ENCODE measurements at places on chromosomes 11 and 22.

GRCh38 chr11:36070213-36070953, 126.5 kb downstream of the LDLRAD3 start:
- no peak for DNase-seq

GRCh38 chr11:37409124-37409523, 811.1 kb upstream of the RAG2 start:
- DNase-seq = no peak

DNA sequence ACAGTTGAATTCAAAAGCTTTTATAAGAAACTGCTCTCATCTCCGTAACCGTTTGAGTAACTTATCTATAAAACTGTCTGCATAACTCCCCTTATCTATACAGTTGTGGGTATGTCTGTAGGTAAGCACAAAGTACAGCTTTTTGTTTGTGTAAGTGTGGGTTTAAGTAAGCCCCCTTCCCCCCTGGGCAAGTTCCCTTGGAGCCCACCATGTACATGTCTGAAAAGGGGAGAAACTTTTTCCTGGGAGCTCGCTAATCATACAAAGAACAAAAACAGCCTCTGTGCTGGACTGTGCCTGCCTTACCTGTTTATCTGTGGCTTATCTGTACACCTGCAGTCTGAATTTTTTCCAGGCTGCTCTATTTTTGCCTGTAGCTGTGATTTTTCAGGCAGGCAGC, 36.3 kb upstream of the TMEM45B start:
- no peak for DNase-seq

- DNase-seq = no peak
Observed at GRCh38 chr11:117933475-117933874, 4.3 kb upstream of the TMPRSS13 start.

- no peak for DNase-seq
Observed at GRCh38 chr11:32148895-32149294, 58.0 kb downstream of the RCN1 start.
